ENCODE measurements at places on chromosomes 5 and 9.

DNA sequence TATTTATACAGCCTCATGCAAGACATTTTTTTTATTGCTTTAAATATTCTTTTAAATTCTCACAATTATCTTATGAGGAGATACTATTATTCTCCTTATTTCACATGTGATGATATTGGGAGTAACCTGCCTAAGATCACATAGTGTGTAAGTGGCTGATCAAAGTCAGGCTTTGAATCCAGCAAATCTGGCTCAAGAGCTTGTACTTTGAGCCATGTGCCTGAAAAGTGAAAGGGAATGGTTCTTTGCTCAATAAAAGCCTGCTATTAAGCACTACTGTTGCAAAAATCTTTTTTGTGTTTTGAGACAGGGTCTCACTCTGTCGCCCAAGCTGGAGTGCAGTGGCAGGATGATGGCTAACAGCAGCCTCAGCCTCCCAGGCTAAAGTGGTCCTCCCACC is 35.1 kb downstream of the PWWP2A start:
- DNase-seq: no peak

DNA sequence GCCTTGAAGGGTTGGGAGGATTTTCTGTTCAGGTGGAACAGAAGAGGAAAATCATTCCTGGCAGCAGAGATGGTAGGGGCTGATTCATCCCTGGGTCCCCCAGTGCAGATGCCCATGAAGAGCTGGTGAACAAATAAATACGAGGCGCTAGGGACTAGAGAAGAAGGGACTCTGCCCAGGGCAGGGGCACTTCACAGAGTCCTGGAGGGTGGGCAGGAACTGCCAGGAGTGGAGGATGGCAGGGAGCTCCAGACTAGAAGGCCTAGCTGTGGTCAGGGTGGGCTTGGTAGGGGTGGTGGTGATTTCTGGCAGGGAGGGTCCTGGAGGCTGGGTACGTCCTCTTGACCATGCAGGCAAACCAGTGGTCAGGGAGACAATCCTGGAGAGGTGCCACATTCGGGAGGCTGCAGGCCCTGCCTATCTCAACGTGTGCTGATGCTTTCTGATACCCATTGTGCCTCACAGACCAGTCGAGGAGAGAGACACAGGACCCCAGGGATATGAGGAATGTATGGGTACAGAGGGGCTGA is 69.9 kb downstream of the CRB2 start:
- no peak for DNase-seq

DNA sequence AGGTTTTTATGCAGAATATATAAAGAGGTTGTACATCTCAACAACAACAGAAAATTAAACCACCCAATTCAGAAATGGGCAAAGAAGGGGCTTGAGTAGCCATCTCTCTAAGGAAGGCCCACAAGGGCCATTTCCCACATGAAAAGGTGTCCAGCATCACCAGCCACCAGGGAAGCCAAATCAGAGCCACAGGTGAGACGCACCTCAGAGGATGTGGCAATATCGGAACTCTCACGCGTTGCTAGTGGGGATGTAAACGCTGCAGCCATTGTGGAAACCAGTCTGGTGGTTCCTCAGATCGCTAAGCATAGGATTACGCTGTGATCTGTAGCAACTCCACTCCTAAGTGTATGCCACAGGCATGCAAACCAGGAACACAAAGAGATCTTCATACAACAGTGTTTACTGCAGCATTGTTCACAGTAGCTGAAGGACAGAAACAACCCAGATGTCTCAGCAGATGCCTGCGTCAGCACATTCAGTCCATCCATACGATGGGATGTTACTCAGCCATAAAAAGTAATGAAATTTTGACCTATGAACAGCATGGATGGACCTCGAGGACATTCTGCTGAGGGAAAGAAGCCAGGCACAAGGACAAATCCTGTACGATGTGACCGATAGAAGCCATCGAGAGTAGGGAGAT is 84.3 kb upstream of the CACNA1B start:
- no peak for DNase-seq

DNA sequence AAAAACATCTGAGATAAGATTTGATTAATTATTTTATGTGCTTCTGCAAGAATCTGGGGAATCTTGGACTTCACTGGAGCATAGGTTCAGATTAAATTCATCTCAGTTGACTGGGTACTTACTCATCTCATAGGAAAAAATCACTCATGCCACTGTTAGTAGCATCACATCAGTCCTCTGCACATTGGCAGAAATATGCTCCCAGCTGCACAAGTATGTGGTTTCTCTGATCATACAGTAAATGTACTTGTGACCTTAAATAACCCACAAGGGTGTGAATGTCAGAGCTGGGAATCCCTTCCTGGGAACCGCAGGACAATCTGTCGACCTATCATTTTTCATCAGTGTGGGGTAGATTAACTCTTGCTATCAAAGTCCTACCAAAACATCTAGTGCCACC is 203.7 kb upstream of the SLC24A2 start:
- DNase-seq: no peak

GRCh38 chr9:32644698-32645097 is 9.2 kb upstream of the TAF1L start:
- DNase-seq: no peak

- DNase-seq: no peak
These were observed 37.9 kb downstream of the SEMA5A start for GRCh38 chr5:9507974-9508373.

DNA sequence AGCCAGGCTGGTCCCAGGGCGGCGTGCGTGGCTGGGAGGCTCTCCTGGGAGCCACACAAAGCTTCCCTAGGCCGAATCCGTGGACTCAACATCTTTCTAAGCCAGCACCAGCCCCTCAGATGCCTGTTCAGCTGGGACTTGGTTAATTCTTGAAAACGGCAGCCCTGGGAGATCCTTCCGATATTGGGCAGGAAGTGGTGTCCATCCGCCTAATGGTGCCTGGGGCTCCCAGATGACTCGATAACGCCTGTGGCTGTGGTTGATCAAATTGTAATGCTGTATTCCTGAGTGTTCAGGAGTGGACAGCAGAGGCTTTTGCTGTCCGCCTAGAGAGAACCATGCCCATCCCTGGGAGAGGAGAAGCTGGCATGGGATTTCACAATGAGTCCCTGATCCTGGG is 14.1 kb downstream of the KCNT1 start:
- DNase-seq: no peak

DNA sequence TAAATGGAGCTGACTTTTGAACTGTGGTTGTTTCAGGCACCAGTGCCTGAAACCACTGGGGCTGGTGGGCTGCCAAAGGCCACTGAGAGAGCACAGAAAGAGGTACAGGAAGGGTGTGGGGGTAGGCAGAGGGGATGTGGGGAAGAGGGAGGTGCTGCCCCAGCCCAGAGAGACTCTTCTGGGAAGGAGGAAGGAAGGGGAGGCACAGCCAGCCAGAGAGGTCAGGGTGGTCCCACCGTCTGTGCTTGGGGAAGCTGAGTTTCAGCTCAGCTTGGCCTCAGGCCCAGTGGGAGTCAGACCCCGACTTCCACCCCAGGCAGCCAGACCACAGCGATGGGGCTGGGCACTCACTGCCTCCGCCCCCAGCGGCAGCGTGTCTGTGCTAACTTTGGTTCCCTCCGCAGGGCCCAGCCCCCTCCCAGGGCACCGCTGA is 8.6 kb upstream of the PHYKPL start:
- DNase-seq: no peak

DNA sequence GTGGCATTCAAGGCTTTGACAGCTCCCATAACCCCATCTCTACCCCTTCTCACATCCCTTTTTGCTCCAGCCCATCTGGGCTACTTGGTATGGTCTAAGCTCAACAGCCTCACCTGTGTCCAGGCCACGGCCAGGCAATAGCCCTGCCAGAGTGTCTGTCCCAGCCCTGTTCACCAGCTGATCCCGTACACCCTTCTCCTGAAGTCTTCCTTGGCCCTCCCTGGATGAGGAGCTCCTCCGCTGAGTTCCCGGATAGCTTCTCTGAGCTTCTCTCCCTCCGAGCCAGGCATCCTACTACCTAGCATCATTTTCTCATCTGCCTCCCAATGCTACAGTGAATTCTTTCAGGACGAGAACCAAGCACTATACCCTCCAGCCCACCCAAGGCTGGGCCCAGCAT is 208.2 kb downstream of the DAB2IP start:
- DNase-seq: no peak

- DNase-seq: no peak
These were observed 143.7 kb upstream of the TNC start for GRCh38 chr9:115261656-115262081.

DNA sequence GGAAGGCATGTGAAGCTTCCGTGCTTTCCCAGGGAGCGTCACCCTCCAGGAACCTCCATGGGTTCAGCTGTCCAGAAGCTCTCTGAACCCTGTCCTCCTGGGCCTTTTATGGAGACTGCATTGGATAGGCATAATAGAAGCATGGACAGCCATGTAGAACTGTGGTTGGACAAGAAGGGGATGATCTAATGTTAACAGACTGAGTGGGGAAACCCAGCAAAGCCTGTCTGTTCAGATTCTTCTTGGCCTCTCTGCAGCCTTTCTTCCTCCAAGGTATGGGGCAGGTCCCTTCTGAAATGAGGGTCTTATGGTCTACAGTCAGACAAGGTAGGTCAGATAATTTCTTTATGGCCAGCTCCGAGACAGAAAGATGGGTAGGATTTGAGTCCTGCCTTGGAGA is 59.1 kb upstream of the CTNNA1 start:
- DNase-seq: no peak

GRCh38 chr9:93166699-93167098 is 17.2 kb upstream of the WNK2 start:
- DNase-seq: no peak

- no peak for DNase-seq
These were observed 487.2 kb upstream of the KLF4 start for GRCh38 chr9:107976767-107977166.

DNA sequence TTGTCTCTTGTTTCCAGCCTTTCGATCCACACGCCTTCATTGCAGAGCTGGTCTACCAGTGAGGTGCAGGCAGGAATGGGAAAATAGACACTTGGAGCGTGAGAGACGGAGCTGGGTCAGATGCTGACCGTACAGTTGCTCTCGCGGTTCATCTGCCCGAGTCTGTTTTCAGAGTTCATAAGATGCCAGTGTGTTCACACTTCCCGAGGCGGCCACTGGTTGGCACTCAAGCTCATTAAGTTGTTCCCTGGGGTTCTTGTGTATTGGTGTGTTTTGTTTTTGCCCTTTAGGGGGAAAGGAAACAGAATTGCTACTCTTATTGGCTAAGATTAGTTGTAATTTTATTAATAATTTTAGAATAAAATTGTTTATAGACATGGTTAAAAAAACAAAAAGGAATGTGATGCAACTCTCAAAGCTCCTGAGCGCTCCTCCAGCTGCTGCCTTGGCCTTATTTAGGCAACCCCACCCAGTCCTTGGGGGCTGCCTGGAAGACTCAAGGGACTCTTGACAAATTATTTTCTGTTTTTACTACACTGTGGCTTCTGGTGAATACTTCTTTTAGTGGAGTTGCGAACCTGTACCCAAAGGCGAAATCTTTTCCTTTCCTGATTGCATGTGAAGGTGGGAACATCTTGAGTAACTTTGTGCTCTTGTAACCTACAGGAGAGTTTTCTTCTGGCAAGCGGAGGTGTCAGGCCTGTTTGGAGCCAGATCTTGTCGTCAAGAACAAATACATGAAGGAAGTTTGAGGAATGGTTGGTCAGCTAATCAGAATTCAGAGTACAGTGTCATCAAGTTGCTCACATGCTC is 146.1 kb downstream of the MAST4 start:
- DNase-seq: no peak

DNA sequence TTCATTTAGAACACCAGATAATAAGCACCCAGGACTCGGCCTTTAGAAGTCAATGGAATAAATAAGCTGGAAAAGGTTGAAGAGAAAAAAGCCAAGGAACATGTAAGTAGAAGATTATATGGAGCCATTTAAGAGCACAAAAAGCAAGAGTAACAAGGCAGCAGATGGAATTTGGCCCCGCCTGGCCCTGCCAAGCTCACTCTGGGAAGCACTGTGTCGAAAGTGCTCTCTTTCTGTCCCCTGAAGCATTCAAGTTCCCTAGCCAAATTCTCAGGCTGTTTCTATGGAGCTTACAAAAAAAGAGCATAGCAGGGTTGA is 73.0 kb upstream of the GPR151 start:
- no peak for DNase-seq
